ENCODE measurements at places on chromosomes 4 and X.

- peak; percentile 3 for DNase-seq
Observed at GRCh38 chr4:32161392-32161791, 1441.2 kb downstream of the PCDH7 start.

DNA sequence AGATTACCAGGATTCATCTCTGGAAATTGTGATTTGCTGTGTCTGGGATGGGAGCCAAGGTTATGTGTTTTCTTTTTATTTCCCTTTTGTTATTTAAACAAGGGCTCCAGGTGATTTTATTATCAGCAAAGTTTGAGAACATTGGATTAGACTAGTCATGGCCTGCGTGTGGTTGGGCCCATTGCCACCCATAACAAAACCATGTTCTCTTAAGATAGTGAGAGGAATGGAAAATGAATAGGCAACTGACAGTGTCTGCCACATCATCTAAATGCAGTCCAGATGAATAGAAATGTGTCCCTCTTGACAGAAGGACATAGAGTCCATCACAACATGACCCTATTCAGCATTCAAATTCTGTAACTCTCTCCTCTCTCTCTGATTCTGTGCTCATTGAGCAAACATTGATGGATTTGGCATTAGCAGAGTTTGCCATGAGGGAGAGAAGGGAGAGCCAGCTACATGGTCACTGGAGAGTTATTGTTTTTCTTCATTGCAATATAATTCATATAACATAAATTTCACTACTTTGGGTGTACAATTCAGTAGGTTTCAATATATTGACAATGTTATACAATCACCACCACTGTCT, 11.7 kb downstream of the XK start:
- DNase-seq = no peak

DNA sequence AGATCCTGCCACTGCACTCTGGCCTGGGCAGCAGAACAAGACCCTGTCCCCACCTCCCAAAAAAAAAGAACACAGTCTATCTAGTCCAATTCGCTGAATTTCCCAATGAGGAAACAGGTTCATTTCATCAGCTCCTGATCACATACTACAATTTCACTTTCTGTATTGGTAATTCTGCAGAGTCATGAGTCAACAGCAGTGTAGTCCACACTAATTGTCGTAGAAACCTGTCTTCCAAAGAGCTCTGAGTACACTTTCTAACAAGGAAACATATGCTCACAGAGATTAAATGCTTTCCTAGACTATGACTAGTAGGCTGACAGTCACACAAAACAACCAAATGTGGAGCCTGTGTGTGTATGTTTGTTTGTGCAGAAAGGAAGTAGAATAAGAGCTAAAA, 91.9 kb downstream of the GPC4 start:
- DNase-seq = no peak

GRCh38 chr4:156182269-156182668, 228.6 kb upstream of the CTSO start:
- DNase-seq = no peak

DNA sequence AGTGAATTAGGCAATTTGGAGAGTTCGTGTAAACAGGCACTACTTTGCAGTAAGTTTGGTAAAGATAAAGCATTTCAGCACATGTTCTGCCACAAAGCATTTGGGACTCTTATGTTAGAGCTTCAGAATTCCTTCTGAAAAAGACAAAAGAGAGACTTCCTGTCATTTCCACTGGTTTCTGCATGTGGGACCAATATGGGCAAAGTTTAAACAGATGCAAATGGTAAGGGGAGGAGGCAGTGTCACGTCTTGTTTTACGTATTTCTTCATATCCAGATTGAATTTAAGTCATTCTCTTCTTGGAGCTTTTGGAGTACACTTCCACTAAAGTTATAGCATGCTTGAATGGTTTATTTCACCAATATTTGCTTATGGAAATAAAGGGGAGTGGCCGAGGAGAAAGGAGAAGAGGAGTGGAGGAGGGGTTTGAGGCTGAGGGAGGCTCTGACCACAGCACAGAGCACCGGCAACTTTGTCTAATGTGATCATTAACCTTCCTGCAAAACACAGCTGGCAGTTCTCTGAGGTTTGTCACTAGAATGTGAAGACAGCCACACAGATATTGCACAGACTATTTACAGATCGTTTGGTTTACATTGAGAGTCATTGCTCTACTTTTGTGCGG, at the start of gene APELA:
APELA (plus strand) TSS at position 479 of the 625 bp plus-strand sequence. CDS start 154 bp downstream, outside the sequence.
- peak; percentile 4 for DNase-seq

DNA sequence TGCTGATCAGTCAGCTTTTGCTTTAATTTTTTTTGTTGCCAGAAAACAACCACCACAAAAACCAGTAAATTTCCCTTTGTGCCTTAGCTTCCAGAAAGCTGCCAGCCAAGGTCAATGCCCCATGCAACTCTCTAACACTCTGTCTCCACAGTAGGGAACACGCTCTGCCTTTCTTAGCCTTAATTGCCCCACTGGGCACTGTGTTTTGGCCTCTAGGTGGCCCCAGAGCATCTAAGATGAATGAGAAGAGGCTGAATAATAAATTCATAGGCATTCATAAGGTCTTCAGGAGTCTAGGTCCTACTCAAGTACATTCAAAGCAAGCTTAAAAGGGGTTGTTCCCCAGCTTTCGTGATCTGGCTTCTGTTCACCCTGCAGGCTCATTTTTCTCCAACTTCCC, 57.7 kb upstream of the PASD1 start:
- DNase-seq = no peak
